CD4-positive, alpha-beta T cell treated with Interleukin-10 for 1 hour (primary cell): ENCODE measurements at places on chromosomes 3 and 15.

GRCh38 chr3:18062657-18063025 is 320.2 kb upstream of the TBC1D5 start:
- no peak for DNase-seq

- DNase-seq: no peak
Observed at GRCh38 chr3:188446014-188446413, 292.1 kb downstream of the LPP start.

DNA sequence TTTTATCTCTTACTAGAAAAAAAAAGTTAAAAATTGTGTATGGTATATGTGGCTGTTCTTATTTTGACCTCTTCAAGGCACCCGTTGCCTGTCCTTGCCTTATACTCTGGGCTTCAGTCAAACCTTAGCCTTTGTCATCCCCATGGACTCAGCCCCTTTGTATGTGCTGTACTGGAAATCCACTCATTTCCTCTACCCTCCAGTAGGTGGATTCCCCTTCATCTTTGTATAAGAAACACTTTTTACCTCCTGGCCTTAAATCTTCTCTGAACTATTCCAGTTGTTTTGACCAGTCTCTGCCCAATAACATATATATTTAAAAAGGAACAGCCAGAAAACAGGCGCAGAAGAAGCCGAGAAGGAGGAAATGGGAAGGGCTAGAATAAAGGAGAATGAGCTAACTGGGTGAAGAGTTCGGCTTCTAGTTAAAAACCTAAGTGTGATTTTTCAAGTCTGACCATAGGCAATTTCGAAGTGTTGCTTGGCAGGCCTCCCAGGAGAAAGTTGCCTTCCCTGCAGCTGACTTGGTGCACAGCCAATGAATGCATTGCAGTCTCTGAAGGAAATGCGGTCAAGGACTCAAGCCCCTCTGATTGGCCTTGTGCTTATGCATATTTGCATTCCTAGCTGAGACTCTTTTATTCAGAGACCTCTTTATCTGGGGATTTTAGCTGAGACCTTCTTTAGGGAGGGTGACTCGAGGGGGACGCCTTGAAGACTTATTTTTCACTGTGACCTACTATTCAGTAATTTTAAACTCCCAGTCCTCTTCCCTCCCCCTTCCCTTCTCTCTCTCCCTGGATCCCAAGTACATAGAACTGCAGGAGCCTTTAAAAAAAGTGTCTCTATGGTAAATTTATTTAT is 277.4 kb downstream of the ROBO1 start:
- DNase-seq: no peak

GRCh38 chr3:171132873-171133272 is 106.4 kb upstream of the SLC2A2 start:
- no peak for DNase-seq

DNA sequence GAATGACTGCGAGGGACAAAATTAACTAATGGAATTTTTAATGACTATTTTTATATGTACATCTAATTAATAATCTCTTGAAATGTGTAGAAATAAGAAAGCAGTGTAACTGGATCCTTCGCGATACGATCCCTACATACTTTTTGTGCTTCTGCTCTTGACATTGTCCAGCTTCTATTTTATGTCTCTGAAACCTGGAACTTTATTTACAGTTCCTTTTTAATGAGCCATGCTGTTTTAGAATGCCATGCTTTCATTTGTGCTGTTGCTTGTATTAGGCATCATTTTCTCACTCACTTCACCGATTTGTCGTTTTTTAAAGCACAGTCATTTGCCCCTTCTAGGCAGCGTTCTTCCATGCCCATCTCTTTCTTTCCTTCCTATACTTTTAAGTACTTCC is 301.3 kb downstream of the EDEM1 start:
- DNase-seq: no peak

DNA sequence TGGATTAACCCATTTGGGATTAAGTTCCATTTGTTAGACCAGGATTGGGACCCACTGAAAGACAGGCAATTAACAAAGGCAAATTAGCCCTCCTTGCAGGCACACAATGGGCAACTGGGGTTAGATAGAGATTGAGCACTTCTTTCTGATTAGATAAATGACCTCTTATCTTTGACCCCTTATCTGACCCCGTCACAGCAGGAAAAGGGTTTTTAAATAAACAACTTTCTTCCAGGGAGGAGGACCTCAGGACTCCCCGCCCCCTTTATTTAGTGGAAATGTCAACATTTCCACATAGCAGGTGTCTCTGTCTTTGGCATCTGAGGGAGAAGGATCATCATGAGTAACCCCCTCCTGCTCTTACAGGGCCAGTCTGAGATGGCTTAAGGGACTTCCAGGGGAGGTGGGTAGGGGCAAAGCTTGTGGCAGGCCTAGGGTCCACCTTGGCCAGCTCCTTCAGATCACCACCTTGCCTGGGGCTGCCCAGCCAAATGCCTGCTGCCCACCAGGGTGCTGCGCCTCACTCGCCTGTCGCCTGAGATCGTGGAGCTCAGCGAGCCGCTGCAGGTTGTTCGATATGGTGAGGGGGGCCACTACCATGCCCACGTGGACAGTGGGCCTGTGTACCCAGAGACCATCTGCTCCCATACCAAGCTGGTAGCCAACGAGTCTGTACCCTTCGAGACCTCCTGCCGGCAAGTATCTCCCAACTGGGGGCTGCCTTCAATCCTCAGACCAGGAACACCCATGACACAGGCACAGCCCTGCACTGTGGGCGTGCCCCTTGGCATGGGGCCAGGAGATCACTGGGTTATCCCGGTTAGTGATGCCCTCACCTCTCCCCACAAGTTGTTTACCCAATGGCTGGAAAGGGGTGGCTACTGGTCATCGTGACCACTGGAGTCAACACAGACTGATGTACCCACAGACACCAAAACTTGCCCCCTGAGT is 2.6 kb upstream of the WDR6 start:
- DNase-seq: no peak

GRCh38 chr3:103410231-103410630 is 975.4 kb downstream of the ZPLD1 start:
- no peak for DNase-seq

DNA sequence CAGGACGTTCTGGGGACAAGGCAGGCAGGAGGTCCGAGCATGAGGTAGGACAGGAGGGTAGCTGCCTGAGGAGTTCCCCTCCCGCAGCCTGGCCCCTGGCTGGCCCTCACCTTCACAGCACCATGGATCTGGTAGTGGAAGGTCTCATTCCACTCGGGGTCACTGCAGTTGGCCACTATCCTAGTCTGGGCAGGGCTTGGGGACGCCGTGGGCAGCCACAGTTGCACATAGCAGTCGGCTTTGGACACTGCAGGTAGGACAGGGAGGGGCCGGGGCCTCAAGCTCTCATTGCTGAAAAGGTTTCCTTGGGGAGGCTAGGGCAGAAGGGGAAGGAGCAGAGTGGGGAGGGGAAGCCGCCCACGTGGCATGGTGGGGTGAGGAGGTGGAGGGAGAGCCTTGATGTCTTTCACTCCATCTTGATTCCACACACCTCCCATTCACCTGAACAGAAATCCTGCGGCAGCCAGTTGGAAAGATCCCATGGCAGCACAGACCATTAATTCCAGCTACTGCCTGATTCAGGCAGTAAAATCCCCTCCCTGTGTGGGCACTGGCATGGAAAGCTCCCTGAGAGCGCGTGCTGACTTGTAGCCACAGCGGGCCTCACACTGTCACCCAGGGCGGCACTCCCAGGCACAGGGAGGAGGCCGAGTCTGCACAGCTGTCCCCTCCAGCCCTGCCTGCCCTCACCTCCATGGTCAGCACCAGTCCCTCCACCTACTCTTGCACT is 2.1 kb downstream of the PLA2G4F start:
- DNase-seq: no peak

DNA sequence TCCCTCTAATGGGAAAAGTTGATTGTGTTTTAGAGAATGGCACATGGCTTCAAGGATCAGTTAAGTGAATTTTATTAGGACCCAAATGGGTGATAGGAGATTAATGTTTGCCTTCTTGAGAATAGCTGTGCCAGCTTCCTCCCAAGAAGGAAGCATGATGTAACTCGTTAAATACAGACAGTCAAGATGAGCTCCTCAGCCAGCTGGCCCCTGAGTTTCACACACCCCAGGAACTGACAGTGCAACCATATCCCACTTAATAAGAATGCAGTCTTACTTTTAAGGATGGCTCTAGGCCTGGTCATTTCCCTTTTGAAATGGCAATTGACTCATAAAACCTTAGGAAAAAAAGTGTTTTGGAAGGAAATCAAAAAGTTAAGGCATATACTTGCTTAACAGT is 472.8 kb upstream of the KCNMB2 start:
- DNase-seq: no peak

DNA sequence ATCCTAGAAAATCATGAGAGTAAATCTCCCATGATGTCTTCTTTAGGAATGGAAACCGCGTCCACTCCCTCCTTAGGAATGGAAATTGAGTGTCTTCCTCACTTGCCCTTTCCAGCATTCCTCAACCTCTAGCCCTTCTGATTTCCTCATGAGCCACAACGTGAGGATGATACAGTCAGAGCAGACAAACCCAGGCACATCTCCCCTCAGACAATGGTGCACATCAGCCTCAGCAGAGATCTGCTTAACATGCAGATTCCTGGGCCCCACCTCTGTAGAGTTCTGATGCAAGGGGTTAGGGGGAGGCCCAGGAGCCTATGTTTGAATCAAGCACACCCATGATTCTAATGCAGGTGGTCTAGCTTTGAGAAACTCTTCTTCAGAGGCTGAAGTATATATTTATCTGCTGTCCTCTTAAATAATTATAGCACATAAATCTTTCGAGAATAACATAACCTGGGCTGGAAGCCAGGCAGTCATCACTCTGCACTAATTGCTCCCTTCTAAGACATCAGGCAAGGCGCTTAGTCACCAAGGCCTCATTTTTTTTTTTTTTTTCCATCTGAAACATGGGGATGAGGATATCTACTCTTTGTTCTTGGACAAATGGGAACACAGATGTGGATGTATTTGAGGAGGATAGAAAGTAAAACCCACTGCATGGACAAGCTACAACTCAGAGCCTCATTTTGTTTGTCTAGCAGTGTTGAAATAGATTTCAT is 81.7 kb downstream of the PRICKLE2 start:
- DNase-seq: no peak

DNA sequence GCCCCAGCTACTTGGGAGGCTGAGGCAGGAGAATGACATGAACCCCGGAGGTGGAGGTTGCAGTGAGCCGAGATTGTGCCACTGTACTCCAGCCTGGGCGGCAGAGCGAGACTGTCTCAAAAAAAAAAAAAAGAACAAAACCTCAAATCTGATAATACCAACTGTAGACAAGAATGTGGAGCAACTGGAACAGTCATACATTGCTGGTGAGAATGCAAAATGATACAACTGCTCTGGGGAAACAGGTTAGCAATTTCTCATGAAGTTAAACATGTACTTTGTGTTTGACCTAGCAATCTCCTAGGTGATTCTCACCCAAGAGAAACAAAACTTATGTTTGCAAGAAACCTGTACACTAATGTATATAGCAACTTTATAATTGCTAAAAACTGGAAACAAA is 4.4 kb upstream of the VHL start:
- no peak for DNase-seq

DNA sequence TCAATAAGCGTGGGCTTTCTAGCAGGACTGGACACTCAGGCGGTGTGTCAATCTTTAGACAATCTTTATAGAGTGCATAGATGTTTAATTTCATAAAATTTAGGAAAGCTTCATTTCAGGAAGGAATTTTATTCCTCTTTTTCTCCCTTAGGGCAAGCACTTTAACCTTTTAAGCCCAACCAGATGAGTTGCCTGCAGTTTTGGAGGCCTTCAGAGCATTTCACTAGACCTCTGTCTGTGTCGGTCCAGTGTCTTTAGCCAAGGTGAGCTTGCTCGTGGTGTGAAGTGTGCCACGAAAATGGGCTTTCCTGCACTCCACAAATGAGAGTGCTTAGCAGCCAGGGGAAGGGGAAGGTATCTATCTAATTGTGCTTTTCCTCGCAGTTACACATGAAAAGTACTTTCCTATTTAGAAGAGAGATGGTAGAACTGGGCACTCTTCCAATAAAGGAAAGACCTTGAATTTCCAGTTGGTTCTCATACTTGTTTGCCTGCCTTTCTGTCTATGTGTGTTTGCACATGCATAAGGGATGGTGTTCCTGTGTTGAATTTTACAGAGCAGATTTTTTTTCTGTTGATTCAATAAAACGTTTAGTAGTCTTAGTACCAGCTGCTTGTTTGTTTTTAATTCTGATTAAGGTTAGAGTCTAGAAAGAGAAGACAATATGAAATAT is 53.6 kb downstream of the FEZF2 start:
- no peak for DNase-seq

- DNase-seq: no peak
Observed at GRCh38 chr3:8603115-8603710, 41.4 kb downstream of the SSUH2 start.
